ENCODE measurements at places on chromosomes 12 and 14.

DNA sequence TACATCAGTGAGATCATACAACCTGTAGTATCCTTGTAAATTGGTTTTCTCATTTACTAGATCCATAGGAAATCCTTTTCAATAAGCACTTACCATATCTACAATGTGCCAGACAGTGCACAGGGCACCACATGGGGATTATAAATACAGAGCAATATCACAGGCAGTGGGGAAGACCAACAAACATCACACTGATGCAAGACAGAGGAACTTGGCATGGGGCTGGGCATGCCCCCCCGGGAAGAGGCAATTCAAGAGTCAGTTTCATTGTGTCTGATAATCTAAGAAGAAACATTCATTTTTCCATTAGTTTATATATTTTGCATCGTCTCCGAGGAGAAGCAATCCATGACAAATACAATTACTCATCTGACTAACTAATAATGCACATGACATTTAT, 16.2 kb downstream of the NT5DC3 start:
- DNase-seq, result no peak

- DNase-seq, result no peak
Measured at GRCh38 chr14:68677901-68678300, 115.0 kb downstream of the ZFP36L1 start.

DNA sequence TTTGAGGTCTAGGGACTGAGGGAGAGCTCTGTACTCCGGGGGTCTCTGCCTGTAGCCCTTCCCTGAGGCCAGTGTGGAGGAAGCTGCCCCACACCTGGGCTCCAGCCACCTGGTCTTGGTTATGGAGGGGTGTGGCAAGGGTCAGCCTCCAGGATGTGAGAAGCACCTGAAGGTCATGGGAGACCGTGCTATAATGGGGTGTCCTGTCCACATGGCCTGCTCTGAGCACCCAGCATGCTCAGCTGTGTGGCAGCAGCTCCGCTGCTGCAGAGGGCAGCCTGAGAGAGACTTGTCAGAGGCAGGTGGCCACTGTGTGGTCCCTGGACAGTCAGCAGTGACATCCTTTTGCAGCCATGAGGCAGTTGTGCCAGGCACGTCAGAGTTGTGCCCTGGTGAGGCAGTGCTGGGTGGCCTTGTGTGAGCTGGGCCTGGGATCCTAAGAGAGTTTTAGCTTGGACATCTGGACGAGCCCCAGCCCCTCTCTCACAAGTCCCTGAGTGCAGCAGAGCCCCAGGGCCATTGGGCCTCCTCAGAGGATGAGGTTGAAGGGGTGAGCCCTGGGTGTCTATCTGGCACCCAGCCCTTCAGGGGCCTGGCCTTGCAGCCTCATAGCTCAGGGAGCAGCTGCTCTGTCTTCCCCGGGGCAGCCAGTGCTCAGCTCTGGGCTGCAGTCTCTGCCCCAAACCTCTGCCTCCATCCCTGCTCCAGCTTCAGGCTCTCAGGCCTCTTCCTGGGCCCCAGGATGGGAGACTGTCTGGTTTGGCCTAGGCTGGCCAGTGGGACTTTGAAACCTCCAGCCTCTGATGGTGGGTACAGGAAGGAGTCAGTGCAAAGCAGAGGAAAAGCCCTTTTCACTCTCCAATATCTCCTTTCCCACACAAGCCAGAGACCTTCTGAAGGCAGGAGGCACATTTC, 7.4 kb upstream of the ATG101 start:
- DNase-seq, result no peak

DNA sequence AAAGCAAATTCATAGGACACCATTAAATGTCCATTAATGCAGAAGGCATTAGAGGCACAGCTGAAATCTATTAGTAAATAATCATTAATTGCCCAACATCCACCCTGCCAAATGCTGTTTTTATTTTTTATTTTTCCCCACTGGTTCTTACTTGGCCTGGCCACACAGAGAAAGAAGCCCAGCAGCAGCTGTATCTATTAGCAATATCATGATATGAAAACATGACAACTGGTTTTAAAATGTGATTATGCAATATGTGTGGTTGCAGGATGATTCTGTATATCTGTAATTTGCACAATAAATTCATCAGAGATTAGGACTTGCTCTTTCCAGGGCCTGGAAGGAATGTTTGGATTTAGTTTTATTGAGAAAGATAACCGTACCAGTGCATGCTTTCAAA, 44.9 kb downstream of the SIX6 start:
- no peak for DNase-seq
